LHCN-M2 (cell line): ENCODE measurements at places on chromosomes 7 and 10. TPM values are rescaled to one million over a fixed set of nuclear protein-coding genes. Genes with fewer than 3 reads are reported as not detected.

- DNase-seq: peak; percentile 74
These were observed 5.6 kb downstream of the BTBD16 start for GRCh38 chr10:122276611-122277208.

DNA sequence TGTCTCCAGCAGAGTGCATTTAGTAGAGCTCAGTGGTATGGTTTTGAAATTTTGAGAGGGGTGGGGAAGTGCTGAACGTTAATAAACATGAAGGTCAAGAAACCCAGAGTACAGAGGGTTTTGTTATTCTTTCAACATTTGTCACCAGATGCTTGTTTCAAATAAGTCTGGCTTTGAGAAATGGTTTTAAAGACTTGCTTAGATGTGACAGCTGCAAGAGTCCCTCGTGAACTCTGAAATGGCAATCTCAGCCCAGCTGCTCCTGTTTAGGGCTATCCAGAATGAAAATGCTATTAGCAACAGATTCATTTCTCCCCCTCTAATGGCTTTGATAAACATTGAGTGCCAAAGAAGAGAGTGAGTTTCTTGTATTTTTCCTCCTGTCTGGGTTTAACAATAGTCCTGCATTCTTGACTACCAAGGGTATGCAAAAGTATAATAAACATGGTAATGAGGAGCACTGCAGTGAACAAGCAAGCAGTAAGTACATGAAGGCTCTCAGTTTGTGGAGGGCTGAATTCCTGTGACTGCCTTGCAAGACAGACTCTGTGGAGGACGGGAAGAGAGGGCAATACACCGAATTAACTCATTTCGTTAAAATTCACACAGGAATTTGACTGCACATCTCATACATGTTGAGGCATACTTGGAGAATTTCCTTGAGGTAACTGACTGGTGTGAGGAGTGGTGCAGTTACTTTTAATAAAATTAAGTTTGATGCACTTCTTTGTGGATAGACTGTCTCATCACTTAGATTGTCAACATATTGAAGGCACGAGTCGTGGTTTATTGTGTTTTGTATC, 490.9 kb downstream of the REEP3 start:
- DNase-seq: no peak

Gene CCDC3
- total RNA-seq: 3.2 and 4.0 TPM in 2 replicates

- DNase-seq: no peak
These were observed 51.0 kb downstream of the CFAP46 start for GRCh38 chr10:132891368-132891767.

DNA sequence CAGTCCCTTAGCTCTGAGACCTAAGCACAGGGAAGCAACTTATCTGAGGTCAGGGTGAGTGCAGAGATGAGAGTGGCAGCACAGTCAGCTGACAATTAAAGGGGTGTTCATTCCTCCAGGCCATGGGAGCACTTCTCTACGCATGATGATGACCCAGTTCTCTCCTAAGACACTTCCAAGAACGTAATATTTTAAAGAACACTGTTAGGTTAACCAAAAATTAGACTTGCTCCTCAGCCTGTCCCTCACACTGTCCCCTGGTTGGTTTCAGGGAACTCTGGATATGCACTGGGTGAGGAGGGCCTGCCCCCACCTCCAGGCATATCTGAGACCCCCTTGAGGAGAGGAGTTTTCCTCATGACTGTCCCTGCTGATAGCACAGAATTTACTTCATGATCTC, 767.5 kb downstream of the GRID1 start:
- no peak for DNase-seq

Gene PALS2
- 20.3 and 22.8 TPM in 2 replicates for total RNA-seq

Gene FANK1
- total RNA-seq: 2.2 and 2.3 TPM in 2 replicates

GRCh38 chr7:15462721-15463389, 99.0 kb downstream of the AGMO start:
- DNase-seq: no peak

DNA sequence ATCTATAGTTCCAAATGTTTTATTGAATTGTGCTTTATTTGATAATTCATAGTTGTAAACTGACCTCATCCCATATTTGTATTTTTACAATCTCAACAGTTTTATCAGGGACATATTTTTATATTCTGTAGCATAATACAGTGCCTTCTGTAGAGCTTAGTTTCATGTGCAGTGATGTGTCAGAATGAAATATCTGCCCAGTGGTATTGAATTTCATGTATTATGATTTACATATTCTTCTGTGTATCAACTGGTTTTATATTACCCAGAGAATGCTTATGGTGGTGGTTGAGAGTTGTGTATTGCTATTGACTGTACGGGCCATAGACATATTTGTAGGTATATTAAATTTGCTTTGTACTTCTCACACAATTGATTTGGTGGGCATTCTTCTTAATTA, 89.9 kb downstream of the KAT6B start:
- DNase-seq: peak; percentile 45

Gene MSS51
- total RNA-seq: 1.4 and 2.5 TPM in 2 replicates

Gene NET1
- 43.2 and 56.2 TPM in 2 replicates for total RNA-seq

DNA sequence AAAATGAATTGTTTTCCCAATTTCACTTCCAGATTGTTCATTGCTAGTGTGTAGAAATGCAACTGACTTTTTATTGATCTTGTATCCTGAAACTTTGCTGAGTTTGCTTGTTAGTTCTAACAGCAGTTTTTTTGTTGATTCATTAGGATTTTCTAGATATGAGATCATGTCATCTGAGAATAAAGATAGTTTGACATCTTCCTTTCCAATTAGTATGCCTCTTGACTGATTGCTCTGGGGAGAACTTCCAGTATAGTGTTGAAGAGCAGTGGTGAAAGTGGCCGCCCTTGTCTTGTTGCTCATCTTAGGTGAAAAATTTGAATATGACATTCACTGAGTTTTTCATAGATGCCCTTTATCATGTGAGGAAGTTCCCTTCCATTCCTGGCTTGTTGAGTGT, 11.9 kb upstream of the SUN1 start:
- no peak for DNase-seq

Gene GPR15LG
- not detected in 2 replicates for total RNA-seq

Gene CRYGN
- total RNA-seq: not detected in 2 replicates

Gene BTBD16
- not detected in 2 replicates for total RNA-seq

- DNase-seq: no peak
These were observed 358.1 kb downstream of the THSD7A start for GRCh38 chr7:11473807-11474424.

GRCh38 chr7:45698303-45699014, 124.3 kb downstream of the ADCY1 start:
- no peak for DNase-seq

- DNase-seq: peak; percentile 30
These were observed 133.5 kb downstream of the BUB3 start for GRCh38 chr10:123287594-123288247.

- no peak for DNase-seq
These were observed 38.8 kb downstream of the CCNJ start for GRCh38 chr10:96082153-96082552.

DNA sequence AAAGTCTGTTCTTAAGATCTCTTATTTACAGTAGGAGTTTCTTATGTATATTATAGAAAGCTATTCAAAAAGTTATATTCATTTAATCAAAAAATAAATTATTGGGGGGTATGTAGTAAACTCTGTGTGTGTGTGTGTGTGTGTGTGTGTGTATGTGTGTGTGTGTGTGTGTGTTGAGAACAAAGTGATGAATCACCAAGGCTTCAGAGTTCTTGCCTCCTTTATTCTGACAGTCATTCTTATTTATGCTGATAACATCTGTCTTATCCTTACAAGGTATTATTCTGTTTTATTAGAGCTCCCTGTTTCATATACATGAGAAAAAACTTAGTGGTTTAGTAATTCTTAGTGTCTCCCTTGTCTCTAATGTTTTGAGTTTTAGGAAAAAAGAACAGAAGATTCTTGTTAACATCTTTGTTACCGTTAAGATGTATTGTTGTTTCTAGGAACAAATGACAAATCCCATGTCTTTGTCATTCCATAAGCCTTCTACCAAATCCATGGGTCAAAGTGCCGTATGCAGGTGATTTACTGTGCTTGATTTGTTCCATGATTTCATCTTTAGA, 424.0 kb downstream of the EXOC4 start:
- DNase-seq: peak; percentile 69

DNA sequence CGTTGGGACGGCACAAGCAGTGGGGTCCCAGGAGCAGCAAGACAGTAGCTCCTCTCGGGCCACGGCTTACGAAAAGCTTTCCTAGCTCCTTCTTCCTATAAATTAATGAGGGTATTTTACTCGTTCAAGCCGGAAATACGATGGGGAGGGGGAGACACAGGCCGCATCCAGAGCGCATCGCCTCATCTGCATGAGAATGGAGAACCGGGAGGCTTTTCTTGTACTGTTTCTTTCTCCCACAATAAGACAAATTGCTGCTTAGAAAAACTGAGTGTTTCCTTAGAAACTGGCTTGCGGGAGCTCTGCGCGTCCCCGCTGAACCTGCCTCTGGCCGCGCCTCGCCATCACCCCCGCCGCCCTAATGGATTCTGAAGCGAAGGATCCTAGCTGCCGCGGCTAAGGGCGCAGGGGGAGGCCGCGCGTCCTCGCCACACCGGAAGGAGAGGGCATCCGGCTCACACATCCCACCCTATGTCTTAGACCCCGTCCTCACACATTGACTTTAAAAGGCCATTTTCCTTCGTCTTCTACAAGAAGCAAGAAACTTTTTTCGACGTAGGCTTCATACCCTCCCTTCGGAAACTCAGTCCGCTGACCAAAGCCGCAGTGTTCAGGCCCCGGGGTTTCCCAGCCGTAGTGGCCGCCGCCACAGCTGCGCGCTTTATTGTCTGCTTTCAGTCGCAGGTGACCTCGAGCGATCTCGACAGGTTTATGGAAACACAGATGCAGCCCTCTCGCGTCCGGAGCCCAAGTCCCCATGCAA, 8.8 kb downstream of the NXPH1 start:
- DNase-seq: no peak
